Activated CD4-positive, alpha-beta T cell treated with anti-CD3 and anti-CD28 coated beads for 1 hour (primary cell): ENCODE measurements at places on chromosomes 7 and 10.

DNA sequence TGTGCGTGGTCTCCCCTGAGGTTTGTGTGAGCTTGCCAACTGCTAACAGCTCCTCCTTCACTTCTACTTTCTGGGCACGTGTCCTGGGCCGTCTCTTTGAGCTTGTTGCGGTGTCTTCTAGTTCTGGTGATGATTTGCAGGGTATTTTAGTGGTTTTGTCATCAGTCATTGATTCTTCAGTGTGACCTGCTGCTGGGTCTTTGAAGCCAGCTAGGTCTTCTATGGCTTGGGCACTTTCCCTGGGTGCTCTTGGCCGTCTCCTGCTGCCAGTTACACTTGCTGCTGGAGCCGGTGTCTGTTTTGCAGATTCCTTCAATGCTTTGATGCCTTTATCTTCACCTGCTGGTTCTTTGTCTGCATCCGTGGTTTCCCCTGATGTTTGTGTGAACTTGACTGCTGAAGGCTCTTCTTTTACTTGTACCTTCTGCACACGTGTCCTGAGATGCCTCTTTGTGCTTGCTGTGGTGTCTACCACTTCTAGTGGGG is 23.0 kb downstream of the MKI67 start:
- no peak for DNase-seq

DNA sequence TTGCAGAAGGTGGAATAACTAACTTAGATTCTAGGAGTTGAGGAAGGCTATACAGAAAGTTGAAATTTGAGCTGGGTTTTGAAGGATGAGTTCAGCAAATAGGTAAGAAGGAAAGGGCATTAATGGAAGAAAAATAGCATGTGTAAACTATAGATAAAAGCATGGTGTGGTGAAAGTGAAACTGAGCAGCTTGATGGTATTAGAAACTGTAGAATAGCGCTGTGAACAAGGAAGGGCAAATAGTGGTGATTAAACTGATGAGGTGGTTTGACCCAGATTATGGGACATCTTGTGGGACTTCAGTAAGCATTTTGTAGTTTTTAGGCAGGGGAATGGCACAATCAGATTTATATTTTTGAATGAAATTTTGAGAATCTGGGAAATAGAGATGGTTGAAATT is 90.5 kb downstream of the EXOC6 start:
- DNase-seq: no peak

DNA sequence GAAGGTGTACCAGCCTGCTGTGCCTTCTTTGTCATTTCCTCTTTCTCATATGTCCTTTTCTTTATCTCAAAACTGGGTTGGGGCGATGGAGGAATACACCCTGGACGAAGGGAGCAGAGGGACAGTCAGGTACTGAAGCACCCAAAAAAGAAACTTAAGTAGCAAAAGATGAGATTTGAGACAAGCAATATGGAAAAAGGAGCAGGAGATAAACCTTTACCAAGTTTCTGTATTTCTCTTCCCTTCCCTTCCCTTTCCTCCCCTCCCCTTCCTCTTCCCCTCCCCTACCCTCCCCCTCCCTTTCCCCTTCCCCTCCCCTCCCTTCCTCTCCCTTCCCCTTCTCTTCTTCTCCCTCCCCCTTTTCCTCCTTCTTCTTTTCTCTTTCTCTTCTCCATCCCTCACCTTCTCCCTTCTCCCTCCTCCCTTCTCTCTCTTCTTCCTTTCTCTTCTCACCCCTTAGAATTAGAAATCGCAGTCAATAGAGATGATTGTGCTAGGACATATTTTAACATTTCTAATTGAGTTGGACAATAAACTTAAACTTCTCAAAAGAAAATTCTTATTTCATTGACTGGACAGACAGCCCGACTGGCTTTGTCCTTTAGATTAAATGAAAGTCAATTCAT is 114.7 kb upstream of the PLXDC2 start:
- no peak for DNase-seq

- no peak for DNase-seq
These were observed 80.7 kb downstream of the CUX1 start for GRCh38 chr7:101898106-101898505.

GRCh38 chr10:47019155-47020145 is 108.2 kb downstream of the PTPN20 start:
- DNase-seq: no peak

- DNase-seq: no peak
These were observed 139.0 kb downstream of the TACC2 start for GRCh38 chr10:122127943-122128342.

GRCh38 chr10:22742678-22743077 is 28.3 kb upstream of the PIP4K2A start:
- DNase-seq: no peak

DNA sequence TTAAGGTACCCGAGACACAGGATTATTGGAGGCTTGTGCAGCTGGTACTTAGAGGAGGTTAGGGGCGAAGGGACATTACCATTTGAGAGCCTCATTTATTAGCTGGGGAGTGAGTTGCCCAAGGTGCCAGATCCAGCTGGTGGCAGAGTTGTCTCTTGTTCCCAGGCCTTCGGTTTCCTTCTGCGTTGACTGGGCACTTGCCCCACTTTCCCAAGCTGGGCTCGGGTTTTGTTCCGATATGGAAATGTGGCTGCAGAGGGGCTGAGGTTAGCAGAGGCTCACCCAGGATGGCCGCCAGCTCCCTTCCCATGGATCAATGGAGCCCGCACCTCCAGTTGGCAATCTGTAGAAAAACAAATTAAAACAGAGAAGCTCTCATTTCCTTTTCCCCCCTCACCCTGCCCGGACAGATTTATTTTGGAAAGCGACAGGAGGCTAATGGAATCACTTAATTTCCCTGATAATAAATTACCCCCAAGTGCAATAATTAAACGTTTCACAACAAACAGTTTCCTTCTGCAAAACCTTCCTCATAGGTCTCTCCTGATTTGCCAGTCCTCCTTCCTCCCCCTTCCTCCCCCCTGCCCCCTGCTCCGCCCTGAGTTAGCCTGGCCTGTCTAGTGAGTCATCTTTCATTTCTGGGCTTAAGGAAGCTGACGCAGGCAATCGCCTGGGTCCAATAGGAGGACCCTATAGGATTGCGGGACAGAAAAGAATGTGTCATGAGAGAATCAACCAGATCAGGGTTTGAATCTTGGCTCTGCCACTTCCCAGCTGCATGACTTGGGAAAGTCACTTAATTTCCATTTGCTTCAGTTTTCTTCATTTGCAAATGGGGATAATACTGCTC is 51.7 kb downstream of the ADRA2A start:
- DNase-seq: no peak
